ENCODE measurements at places on chromosomes 5 and 9.
A peak's percentile ranks its signal among the peaks of the same experiment; 100 is the strongest.

DNA sequence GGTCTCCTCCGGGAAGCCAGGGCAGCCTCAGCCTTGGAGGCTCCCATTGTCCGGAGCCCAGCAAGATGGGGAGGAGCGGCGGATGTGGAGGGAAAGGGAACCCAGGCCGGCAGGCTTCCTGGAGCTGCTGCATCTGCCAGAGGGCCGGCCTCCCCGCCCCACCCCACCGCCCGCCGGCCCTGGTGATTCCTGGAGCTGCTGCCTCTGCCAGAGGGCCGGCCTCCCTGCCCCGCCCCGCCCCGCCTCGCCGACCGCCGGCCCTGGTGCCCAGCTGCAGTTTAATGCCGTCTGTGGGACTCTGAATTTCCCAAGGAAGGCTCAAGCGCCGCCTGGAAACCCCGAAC is 31.6 kb downstream of the EXD3 start:
- H3K27me3 ChIP-seq = no peaks in the 10 kb centered on the region
- no peak overlapping the region for H3K4me3 ChIP-seq
- H3K36me3 ChIP-seq = peaks cover 23% of the 10 kb centered on the region
- no peak overlapping the region for H3K27ac ChIP-seq
- peak; percentile 48 for DNase-seq

DNA sequence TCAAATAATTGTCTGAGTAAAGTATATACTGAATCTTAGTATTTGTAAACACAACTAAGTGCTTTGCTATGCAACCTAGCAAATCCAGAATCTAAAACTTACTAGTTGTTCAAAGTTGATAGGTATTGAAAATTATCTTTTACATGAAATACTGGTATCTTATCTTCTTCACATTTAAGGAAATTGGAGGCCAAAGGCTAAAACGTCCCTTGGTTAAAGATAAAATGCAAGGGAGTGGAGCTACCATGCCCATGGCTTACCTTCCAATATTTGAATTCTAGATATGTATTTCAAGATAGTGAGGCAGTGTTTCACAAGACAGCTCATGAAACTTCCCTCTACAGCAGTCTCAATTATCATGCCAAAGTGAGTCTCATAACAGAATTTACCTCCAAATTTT is 373.5 kb downstream of the KIAA0825 start:
- H3K36me3 ChIP-seq = no peaks in the 10 kb centered on the region
- peak overlapping the region; percentile 70 for H3K27ac ChIP-seq
- H3K27me3 ChIP-seq = no peaks in the 10 kb centered on the region
- no peak overlapping the region for H3K4me3 ChIP-seq
- DNase-seq = peak; percentile 20

DNA sequence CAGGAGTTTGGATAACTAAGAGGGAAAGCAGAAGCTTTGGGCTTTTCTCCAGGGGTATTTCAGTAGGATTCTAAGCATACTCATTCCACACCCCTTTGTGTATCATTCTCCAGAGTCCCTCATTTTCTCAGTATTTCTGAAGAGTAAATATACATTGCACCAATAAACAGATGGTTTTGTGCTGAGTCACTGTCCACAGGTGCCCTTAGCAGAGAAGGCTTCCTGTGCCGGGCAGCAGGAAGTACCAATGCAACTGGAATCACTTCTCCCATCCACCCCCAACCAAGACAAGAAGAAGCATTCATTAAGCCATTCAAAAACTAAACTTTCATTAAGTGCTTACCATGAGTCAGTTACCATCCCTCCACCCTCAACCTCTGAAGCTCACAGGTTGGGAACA is 3.6 kb upstream of the CCNJL start:
- H3K4me3 ChIP-seq = no peak overlapping the region
- H3K27me3 ChIP-seq = no peaks in the 10 kb centered on the region
- no peaks in the 10 kb centered on the region for H3K36me3 ChIP-seq
- peak overlapping the region; percentile 50 for H3K27ac ChIP-seq
- peak; percentile 79 for DNase-seq
- peaks cover 15% of the 10 kb centered on the region for H3K4me1 ChIP-seq

DNA sequence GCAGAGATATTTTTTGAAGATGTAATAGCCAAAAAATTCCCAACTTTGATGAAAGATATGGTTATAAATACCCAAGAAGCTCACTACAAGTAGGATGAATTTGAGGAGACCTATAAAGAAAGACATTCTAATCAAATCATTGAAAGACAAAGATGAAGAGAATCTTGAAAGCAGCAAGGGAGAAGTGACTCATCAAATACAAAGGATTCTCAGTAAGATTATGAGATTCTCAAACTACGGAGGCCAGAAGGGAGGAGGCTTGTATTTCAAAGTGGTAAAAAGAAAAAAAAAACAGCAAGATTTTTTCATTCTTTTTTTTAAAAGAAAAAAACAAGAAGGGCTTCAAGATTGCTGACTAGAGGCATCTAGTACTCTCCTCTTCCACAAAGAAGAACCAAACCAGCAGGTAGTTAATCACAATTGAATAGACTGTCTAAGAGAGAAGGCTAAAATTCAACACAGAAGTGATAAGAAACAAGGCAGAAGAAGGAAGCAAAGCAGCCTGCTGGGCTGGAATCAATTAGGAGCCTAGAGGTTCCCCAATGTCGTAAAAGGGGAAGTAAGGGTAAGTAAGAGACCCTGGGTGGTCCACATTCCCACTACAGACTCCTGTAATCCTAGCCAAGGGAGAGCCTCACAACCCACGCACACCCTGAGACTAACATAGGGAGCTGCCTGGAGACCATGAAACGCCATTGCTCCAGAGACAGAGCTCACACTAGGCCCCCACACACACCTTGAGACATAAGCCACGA is 59.1 kb upstream of the NIPAL4 start:
- no peak overlapping the region for H3K4me3 ChIP-seq
- no peaks in the 10 kb centered on the region for H3K4me1 ChIP-seq
- DNase-seq = no peak
- no peaks in the 10 kb centered on the region for H3K27me3 ChIP-seq
- H3K36me3 ChIP-seq = no peaks in the 10 kb centered on the region
- H3K27ac ChIP-seq = no peak overlapping the region

DNA sequence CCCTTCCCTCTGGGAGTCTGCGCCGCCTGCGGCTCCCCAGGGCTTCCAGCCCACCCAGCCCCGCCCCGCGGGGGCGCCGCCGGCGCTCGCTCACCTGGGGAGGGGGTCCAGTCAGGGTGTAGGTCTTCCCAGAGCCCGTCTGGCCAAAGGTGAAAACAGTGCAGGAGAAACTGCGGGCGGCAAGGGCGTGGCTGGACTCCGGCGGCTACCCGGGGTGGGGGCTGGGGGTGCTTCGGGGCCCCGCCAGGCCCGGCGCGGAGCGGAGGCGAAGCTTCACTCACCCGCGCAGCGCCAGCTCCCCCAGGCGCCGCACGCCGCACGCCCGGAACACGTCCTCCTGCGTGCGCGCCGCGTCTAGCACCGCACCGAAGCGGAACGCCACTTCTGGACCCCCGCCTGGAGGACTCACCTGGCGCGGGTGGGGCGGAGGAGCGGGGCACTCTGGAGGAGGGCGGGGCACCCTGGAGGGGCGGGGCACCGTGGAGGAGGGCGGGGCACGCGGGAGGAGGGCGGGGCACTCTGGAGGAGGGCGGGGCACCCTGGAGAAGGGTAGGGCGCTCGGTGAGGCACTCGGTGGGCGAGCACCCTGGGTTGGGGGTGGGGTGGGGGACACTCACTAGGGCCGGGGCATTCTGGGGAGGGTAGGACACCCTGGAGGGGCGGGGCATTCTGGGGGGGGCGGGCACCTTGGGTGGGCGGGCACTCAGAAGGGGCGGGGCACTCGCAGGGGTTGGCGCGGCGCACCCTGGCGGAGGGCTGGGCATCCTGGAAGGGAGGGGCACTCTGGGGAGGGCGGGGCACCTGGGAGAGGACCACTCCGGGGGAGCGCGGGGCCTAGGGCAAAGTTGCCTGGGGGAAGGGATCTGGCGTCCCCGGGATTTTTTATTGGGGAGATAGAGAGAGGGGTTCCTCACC is 814 bp downstream of the KIF12 start:
- peaks cover 31% of the 10 kb centered on the region for H3K36me3 ChIP-seq
- H3K4me1 ChIP-seq = peaks cover 26% of the 10 kb centered on the region
- peak overlapping the region; percentile 62 for H3K4me3 ChIP-seq
- H3K27ac ChIP-seq = peak overlapping the region; percentile 98
- peak; percentile 92 for DNase-seq

- H3K27ac ChIP-seq = no peak overlapping the region
- no peak for DNase-seq
- H3K36me3 ChIP-seq = no peaks in the 10 kb centered on the region
Measured at GRCh38 chr9:89935115-89935514, 330.3 kb downstream of the GADD45G start.

- peak within 1 kb of the TSS; percentile 41 for H3K4me3 ChIP-seq
- H3K27ac ChIP-seq = no peak within 1 kb of the TSS
- peaks cover 3% of the 10 kb centered on the region for H3K4me1 ChIP-seq
- H3K36me3 ChIP-seq = no peaks in the 10 kb centered on the region
- no peak for DNase-seq
Measured at GRCh38 chr9:98943682-98944056, at the start of gene COL15A1. Gene COL15A1 (plus strand): TSS chr9:98943907. CDS start chr9:98944062, 155 bp downstream.

GRCh38 chr5:137566780-137567179 is 67.7 kb upstream of the SPOCK1 start:
- no peaks in the 10 kb centered on the region for H3K36me3 ChIP-seq
- no peak overlapping the region for H3K27ac ChIP-seq

DNA sequence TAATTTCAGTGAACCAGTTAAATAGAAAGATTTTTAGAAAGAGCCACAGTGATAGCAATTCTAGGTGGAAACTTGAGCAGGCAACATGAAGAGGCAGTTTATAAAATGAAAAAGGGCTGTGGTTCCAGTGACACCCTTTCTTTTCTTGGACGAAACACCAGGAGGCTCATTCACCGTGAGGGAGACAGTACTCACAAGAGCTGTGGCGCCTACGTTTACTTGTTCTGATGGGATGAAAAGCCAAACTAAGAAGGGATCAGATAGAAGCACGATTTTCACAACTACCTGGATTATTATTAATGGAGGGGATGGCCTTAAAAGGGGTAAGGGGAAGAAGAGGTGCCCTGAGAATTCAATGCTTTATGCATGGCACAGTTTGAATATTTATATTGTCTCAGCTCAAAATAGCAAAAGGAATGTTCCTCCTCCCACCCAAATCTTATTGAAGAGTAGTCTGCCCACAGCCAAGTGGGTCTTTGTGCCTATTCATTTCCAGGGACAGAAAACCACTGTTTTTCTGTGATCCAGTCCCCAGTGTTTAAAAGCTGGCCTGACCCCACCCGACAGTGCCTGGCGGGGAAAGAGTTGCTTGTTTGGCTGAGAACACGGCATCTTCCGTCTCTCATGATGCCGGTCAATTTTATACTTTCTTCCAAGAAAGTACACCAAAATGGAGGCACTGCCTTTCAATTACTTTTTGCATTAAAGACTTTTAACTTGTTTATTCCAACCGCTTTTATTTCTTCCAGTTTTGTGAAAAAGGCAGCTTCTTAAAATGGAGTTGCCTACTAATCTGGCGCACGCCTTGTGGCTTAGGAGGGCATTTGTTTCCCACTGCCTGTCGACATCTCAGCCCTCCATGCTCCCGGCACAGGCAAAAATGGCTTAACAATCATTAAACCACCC is 51.9 kb downstream of the HABP4 start:
- H3K4me3 ChIP-seq = no peak overlapping the region
- no peaks in the 10 kb centered on the region for H3K4me1 ChIP-seq
